Left lung (tissue), 14 donors: ENCODE measurements at places on chromosomes 11 and 22. TPM values are rescaled to one million over a fixed set of nuclear protein-coding genes. Genes with fewer than 3 reads are reported as not detected.

The TTLL1 gene
- total RNA-seq = 6.0 TPM

DNA sequence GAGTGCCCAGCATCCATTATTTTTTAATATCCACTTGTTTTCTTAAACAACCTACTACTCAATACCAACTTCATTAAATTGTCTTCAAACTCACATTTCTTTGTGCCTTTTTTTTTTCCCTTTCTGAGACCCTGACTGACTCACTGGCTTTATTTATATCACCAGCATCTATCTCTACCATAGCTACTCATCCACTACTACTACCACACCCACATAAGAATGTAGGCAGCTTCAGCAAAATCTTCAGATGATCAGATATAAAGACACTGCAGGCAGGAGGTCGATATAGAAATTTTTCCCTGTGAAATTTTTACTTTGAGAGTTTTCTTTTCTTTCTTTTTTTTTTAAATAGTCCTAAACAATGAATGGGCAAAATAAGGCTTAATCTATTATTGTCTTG lies 2.2 kb downstream of the OR56B1 start:
- DNase-seq = no peak

DNA sequence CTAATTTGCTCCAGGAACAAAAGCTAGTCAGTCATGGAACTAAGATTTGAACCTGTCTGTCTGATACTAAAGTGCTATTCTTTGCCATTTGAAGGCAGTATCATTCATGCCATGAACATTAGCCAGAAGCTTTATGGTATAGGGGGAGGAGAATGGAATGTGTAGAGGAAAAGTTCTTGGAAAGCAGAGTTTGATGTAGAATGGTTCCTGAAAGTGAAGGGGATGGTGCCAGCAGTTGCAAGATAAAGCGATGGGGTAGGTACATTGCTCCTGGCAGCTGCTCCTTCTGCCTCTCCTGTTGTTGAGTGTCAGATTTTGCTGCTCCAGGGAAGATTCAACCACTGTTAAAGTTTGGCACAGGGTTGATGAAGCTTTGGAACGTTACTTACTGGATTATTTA lies 53.4 kb downstream of the ARHGAP42 start:
- DNase-seq = no peak

The RIMBP3C gene
- total RNA-seq = 0.17 TPM

The SLC22A6 gene
- total RNA-seq = not detected

The MFNG gene
- 24.4 TPM for total RNA-seq
